Hematopoietic multipotent progenitor cell treated with erythropoietin and hydrocortisone succinate and interleukin-3 and kit ligand, for 15 days (in vitro differentiated cells): ENCODE measurements at places on chromosomes 1 and 21.

DNA sequence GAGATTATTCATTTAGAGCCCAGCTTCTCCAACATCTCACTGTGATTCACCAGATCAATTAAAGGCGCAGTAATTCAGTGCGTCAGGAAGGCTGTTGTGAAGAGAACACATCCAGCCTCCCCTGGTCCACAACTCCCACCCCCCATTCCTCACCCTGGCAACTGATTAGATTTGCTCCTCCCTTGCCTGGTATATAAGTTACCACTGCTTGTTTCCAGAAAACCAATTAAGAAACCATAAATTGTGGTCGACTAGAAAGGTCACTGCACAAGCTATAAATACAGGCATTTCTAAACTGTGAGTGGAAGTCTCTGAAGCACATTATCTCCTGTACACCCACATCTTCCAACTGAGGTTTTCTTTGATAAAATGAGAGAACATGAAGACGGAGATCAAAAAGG lies 41.9 kb downstream of the FAM163A start:
- DNase-seq = no peak

DNA sequence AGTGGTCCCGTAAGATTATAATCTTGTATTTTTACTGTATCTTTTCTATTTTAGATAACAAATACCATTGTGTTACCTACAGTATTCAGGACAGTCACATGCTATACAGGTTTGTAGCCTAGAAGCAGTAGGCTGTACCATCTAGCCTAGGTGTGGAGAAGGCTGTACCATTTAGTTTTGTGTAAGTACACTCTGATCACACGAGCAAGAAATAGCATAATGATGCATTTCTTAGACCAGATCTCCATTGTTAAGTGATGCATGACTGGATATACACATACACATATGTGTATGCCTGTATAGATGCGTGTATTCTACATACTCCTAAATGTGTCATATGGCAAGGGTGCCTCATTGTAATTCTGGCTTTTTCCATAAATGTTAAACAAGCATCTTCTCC lies 33.9 kb downstream of the GALNT2 start:
- DNase-seq = no peak

DNA sequence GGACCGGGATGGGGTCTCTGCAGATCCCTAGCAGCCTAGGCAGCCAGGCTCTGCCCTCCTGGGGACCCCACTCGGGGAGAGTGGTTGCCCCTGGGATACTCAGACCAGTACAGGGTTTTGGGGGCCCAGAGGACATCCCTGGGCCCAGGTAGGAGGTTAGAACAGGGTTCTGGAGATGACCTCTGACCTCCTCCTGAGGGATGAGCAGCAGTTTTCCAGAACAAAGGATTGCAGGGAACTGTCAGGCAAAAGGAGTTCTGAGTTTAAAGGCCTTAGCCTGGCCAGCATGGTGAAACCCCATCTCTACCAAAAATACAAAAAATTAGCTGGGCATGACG lies 20.4 kb upstream of the VPS13D start:
- DNase-seq = no peak

GRCh38 chr1:112893288-112894009 lies 62.5 kb downstream of the SLC16A1 start:
- no peak for DNase-seq

DNA sequence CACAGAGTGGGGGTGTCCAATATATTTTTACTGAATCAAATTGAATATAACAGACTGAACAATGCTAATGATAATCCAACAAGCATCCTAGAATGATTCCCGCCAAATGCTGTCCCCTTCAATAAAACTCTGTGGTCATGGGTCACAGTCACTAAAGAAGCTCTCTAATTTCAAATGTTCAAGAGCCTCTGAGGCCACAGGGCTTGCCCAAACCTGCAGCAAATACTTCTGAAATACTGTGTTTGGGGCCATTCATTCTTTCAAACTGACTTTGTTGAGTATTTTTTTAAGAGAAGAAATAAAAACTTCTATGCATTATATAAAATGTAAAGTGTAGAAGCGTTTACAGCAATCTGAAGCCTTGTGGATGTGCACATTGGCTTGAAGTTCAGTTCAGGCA lies 7.6 kb upstream of the BEND5 start:
- DNase-seq = no peak

DNA sequence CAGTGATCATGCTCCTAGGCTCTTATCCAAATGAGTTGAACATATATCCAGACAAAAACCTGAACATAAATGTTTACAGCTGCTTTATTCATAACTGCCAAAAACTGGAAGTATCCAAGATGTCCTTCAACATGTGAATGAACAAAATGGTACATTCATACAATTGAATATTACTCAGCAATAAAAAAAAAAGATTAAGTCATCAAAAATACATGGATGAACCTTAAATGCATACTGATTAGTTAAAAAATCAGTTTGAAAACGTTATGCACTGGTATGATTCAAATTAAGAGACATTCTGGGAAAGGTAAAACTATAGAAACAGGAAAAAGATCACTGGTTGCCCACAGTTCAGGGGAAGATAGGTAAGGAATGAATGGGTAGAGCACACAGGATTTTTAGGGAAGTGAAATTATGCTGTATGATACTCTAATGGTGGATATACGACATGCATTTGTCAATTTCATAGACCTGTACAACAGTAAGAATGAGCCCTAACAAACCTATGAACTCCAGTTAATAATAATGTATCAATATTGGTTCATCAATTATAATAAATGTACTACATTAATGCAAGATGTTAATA lies 3.1 kb downstream of the LRRC40 start:
- no peak for DNase-seq

DNA sequence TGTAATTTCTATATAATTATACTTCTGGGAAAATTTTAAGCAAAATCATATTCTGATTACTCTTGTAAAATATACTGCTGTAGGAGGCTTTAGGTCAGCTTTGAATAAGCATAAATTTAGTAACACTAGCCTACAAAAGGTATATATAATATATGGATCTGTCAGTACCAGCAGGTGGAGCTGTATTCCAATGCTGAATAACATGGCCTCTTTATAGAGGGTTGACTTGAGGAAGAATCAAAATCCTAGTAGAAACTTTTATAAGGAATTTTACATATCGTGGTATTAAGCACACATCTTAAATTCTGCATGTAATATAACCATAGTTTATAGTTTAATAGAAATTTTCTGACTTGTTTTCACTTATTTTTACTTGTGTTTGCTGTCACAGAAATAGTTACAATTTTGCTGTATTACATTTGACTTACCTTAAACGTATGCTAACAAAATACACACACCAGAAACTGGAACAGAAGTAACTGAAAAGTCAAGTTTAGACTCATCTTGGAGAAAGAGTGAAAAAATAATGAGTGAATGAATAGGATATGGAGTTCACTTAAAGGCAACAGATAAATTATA lies 79.3 kb downstream of the HMCN1 start:
- peak; percentile 3 for DNase-seq

- no peak for DNase-seq
These were observed 68.4 kb upstream of the LRRC7 start for GRCh38 chr1:69499203-69499803.

GRCh38 chr1:228486596-228487335 lies 416 bp upstream of the RNF187 start:
- peak; percentile 87 for DNase-seq

GRCh38 chr1:226454349-226454748 lies 46.5 kb upstream of the PARP1 start:
- no peak for DNase-seq

- no peak for DNase-seq
These were observed 7.9 kb upstream of the GNPAT start for GRCh38 chr1:231232870-231233734.

DNA sequence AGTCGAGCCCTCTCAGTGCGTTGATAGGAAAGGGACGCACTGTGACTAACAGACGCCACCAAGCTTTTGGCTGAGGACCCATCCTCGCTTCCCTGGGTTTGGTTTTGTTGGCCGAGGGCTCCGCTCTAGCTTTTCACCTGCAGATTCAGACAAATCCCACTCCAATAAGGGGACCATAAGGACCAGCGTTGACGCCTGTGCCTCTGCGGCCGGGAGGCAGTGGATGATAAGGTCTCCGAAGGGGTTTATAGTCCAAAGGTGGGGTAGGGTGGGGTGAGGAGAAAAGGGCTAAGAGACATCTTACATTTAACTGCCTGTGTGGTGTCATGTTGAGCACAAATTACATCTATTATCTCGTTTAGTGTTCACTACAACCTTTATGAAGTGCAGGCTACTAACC lies 760 bp downstream of the PEX14 start:
- DNase-seq = no peak

DNA sequence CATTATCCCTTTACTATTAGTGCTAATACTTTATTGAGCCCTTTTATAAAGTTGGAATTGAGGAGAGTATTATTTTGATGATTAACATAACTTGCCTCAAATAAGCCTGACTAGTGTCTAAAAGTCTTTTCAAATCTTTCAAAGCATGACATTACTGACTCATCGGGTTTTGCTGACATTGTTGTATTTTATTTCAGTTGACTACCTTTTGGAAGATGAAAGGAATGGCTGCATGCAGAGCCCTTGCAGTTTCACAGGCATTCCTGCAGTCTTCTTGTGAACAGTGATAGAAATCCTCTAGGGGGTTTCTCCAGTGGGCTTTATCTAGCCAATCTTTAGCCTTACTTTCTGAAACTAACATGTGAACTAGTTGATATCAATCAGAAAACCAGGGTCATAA lies 43.0 kb upstream of the TMEM61 start:
- DNase-seq = no peak

- DNase-seq = no peak
These were observed 49.7 kb downstream of the LMX1A start for GRCh38 chr1:165306543-165307434.

DNA sequence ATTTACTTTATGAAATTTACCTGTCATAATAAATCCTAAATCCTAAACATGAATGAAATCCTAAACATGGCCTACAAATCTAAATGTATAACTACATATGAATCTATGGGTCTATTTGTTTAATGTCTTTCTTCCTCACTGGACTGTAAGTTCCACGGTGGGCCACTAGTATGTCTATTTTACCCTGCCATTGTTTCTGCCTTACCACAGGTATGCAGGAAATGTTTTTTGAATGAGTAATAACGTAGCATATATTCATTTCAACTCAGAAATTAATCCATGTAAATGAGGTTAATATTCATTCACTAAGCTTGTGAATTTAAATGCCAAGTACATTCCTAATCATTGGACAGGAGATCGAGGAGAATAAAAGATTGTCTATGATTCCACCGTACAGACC lies 35.3 kb downstream of the B3GALNT2 start:
- DNase-seq = no peak

- DNase-seq = no peak
These were observed 15.4 kb downstream of the NGF start for GRCh38 chr1:115322631-115323030.

DNA sequence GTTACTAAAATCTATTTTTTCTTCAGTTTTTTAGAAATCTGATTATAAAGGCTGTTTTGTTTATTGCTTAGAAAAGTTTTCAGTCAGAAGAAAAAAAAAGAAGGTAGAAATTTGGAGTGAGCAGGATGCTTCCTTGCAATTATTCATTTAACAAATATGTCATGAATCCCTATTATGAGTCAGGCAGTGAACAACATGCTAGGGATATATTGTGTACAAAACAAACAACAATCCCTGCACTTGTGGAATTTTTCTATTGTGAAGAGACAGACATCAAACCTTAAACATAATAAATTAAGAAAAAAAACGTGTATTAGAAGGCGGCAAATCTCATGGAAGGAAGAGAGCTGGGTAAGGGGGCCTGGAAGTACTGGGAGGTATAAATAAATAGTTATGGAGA lies 664.1 kb upstream of the CAMK1G start:
- DNase-seq = no peak

GRCh38 chr1:242828199-242828598 lies 303.7 kb upstream of the PLD5 start:
- DNase-seq = no peak

DNA sequence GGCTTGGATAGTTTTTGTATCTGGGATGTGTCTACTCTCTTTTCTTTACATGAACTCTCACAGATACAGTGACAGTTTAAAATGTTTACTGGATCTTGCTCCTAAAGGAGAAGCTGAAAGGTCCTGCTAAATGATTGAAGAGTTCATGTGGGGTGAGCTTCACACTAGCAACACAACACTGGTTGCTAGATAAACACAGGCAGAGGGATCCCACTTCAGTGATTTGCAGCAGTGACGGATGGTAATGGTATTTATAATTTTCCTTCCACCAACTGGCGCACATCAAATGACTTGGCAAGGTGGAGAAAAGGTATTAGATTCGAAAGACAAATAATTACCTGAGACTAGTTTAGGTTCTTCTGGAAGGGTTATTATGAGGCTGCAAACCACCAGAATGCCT lies 270.2 kb downstream of the TBX15 start:
- no peak for DNase-seq
